ENCODE measurements at places on chromosomes 16 and 17. TPM values are rescaled to one million over a fixed set of nuclear protein-coding genes. Genes with fewer than 3 reads are reported as not detected.

Gene KRT32
- 0.67 TPM for total RNA-seq

Gene PERCC1
- total RNA-seq = not detected

Gene ZG16
- not detected for total RNA-seq

Gene DRC7
- total RNA-seq = not detected

Gene NHLRC4
- 1.2 TPM for total RNA-seq

Gene SLC6A2
- total RNA-seq = 1.1 TPM

Gene UMOD
- not detected for total RNA-seq

Gene C16orf86
- total RNA-seq = 8.6 TPM

Gene FADS6
- total RNA-seq = not detected

Gene PARD6A
- 5.6 TPM for total RNA-seq

Gene ALDH3A1
- 0.76 TPM for total RNA-seq

Gene FOXC2
- 20.0 TPM for total RNA-seq

Gene CISD3
- 17.3 TPM for total RNA-seq

Gene C17orf107
- total RNA-seq = 2.4 TPM

Gene CEP295NL
- 16.7 TPM for total RNA-seq

Gene KRT24
- 0.53 TPM for total RNA-seq
